ENCODE measurements at places on chromosomes 2 and 18. TPM values are rescaled to one million over a fixed set of nuclear protein-coding genes. Genes with fewer than 3 reads are reported as not detected.

DNA sequence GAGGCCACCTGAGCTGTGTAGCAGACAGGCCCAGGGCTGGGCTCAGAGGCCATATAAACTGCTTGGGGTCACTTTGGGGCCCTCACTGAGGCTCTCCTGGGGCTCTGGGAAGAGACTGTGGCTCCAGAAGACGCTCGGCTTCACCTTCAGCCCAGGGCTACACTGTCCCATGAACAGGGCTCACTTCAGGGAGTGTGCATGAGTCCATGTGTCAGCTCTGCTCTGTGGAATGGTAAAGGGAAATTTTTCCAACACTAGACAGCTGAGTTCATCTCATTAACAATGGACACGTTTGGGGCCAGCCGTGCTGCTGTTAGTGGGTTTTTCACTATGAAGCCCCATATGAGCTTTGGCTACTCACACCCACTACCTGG, 65.4 kb upstream of the TFCP2L1 start:
- no peaks in the 10 kb centered on the region for H3K27me3 ChIP-seq
- H3K4me3 ChIP-seq = no peak overlapping the region
- no peak for DNase-seq
- no peak overlapping the region for H3K27ac ChIP-seq
- H3K4me1 ChIP-seq = no peaks in the 10 kb centered on the region

GRCh38 chr2:9001229-9001628, 2.3 kb downstream of the MBOAT2 start:
- no peak overlapping the region for H3K4me3 ChIP-seq
- H3K4me1 ChIP-seq = peaks cover 7% of the 10 kb centered on the region
- no peak for DNase-seq
- H3K27ac ChIP-seq = no peak overlapping the region

TBR1 gene
- not detected for total RNA-seq

DNA sequence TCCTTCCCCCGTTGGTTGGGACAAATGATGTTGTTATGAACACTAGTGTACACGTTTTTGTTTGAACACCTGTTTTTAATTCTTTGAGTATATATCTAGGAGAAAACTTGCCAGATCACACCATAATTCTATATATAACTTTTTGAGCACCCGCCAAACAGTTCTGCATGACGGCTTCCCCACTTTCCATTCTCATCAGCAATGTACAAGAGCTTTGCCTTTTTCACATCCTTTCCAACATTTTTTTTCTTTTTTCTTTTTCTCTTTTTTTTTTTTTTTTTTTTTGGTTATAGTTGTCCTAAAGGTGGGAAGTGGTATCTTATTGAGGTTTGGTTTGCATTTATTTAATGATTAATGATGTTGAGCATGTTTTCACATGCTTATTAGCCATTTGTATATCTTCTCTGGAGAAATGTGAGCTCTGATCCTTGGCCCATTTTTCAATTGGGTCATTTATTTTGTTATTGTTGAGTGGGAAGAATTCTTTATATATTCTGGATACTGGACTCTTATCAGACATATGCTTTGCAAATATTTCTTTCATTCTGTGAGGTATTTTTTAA, 86.9 kb upstream of the ZC3H15 start:
- no peak overlapping the region for H3K27ac ChIP-seq
- no peak overlapping the region for H3K4me3 ChIP-seq
- no peak for DNase-seq
- no peaks in the 10 kb centered on the region for H3K36me3 ChIP-seq

DNA sequence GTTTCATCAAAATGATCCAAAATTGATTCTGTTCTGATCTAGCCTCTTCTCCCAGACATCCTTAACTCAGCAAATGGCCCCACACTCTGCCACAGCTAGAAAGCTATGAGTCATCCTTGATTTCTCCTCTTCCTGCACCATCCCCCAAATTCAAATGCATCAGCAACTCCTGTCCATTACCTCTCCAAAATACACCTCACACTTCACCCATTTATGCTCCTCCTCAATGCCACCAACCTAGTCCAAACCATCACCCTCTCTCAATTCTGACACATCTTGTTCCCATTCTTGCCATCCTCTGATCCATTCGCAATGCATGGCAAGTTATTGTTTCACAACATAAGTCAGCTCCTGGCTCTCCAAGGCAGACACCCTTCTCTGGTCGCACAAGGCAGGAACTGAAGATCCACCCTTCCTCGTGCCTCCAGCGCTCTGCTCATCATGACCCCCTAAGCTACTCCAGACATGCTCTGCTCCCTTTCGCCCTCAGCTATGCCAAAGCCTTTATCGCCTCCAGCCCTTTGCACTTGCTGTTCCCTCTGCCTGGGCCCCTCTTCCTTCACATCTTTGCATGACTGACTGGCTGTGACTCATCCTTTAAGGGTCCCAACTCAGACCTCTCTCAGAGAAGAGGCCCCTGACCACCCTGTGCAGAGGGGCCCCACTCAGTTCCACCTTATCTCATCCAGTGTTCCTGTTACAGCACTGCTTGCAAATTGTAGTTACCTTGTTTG, 83.6 kb downstream of the MREG start:
- no peaks in the 10 kb centered on the region for H3K36me3 ChIP-seq
- no peak overlapping the region for H3K4me3 ChIP-seq
- no peak for DNase-seq
- no peaks in the 10 kb centered on the region for H3K27me3 ChIP-seq
- peak overlapping the region; percentile 24 for H3K27ac ChIP-seq

DNA sequence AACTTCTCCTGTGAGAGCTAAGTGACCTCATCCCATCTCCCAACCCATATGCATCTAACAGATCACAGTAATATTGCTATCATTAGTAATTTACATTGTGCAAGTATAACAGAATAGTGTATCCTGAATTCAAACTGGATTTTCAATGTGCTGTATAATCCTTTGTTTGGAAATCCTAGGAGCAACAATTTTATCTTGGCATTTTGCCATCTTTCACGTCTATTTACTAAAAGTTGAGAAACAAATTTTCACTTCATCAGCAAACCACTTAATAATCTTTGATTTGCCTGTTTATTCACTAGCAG, 3.8 kb downstream of the HNRNPLL start:
- no peak overlapping the region for H3K4me3 ChIP-seq
- H3K36me3 ChIP-seq = no peaks in the 10 kb centered on the region
- H3K27me3 ChIP-seq = no peaks in the 10 kb centered on the region
- no peak overlapping the region for H3K27ac ChIP-seq

- no peaks in the 10 kb centered on the region for H3K27me3 ChIP-seq
- H3K36me3 ChIP-seq = no peaks in the 10 kb centered on the region
- H3K4me1 ChIP-seq = peaks cover 6% of the 10 kb centered on the region
Measured at GRCh38 chr2:10554961-10555809, 107.1 kb upstream of the ODC1 start.

GRCh38 chr18:57747809-57748680, 55.1 kb downstream of the ATP8B1 start:
- no peak for DNase-seq
- H3K27me3 ChIP-seq = no peaks in the 10 kb centered on the region
- peaks cover 13% of the 10 kb centered on the region for H3K4me1 ChIP-seq
- no peak overlapping the region for H3K27ac ChIP-seq
- no peak overlapping the region for H3K4me3 ChIP-seq
- no peaks in the 10 kb centered on the region for H3K36me3 ChIP-seq

Measured in upper lobe of right lung (tissue), 1 donor.